ENCODE measurements at places on chromosomes 4 and X.

GRCh38 chrX:108299704-108300103 lies 138.5 kb downstream of the COL4A6 start:
- DNase-seq = no peak

DNA sequence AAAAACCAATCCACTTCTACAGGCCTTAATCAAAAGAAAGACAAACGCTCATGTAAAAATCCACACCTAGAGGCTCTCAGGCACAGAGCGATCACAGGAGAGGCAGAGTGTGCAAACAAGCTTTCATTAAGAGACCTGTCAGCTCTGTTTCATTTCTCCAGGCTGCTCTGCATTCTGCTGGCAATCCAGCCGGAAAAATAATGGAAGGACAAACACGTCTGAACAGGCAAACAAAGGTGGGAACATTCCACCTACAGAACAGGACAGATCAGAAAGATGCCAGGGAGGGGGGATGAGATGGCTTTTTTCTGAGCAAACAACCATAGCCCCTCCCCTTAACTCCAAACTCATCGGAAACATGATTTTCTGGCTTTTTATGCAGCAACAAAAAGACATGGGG lies 9.7 kb downstream of the SOD3 start:
- DNase-seq = no peak

- no peak for DNase-seq
These were observed 248.1 kb upstream of the PPARGC1A start for GRCh38 chr4:24137671-24138601.

DNA sequence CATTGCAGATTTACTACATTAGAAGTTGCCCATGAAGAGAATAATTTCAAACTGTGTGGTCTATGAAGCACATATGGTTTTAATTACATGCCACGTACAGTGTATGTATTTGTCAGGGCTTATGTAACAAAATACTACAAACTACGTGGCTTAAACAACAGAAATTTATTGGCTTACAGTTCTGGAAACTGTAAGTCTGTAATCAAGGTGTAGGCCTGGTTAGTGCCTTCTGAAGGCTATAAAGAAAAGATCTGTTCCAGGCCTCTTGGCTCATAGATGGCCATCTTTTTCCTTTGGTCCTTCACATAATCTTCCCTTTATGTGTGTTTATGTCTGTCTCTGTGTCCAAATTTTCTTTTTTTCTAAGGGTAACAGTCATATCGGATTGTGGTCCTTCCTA lies 1160.2 kb downstream of the FAM133A start:
- no peak for DNase-seq

DNA sequence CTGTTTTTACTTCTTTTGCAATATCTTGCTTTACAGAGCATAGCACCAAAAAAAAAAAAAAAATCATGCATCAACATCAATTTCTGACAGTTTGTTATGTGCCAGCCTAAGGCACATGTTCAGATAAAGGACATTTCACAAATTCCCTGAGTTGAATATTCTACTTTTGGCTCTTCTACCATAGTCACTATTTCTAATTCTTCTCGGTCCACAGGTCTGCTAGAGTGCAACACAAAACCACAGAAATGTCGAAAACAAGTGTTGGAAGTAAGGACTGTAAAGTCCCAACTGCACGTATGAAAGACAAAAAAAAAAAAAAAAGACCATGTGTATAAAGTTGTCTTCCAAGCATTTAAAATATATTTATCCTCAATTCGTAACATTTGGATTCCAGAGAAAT lies 494.2 kb upstream of the INTU start:
- DNase-seq = no peak

- no peak for DNase-seq
These were observed 84.9 kb downstream of the SOWAHB start for GRCh38 chr4:76813070-76813469.

- peak; percentile 10 for DNase-seq
These were observed 133.1 kb downstream of the CORIN start for GRCh38 chr4:47704693-47705325.

DNA sequence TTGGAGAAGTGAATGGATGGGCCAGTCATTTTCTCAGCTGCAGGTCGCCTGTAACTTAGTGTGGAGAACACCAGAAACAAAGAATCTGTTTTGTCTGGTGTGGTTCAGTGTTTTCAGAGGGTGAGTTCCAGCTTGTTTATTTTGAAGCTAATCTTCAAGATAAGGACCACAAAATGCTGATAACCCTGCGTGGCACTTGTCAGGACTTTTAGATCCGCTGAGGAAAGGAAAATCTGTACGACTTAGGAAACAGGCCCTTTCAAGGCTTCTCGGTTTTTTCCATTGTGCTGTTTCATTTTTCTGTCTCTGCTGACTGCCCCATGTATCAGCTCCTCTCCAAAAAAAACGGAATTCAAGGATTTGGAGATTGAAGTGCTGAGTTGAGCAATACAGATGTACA lies 8.7 kb upstream of the ANAPC4 start:
- DNase-seq = no peak

GRCh38 chr4:87018753-87019152 lies 83.9 kb downstream of the AFF1 start:
- DNase-seq = no peak

Data from stimulated activated CD4-positive, alpha-beta T cell treated with anti-CD3 and anti-CD28 coated beads, Interleukin-1b, Interleukin-23, amount 100 ng/mL, for 48 hours (primary cell).